Putamen (tissue), 1 donor: ENCODE measurements at places on chromosomes 3 and 15.
A peak's percentile ranks its signal among the peaks of the same experiment; 100 is the strongest.

DNA sequence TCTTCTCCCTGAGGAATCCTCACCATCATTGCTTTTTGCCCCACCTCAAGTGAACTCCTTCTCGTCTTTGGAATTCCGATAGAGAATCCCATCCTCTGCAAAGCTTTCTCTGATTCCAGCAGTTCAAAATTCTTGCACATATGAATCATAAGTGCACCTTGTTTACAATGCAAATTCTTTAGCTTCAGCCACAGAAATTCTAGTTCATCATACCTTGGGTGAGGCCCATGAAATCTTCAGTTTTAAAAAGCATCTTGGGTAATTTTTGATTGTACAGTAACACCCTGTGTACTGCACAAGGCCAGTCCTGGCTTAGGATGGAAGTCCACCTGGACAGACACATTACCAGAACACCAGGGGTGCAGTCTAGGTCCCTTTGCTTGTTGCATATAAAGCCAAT, 30.8 kb downstream of the MDFIC2 start:
- DNase-seq: no peak

- DNase-seq: no peak
Observed at GRCh38 chr15:70050970-70051369, 46.7 kb downstream of the TLE3 start.

- no peak for DNase-seq
Observed at GRCh38 chr15:28269097-28269496, 52.9 kb downstream of the HERC2 start.

DNA sequence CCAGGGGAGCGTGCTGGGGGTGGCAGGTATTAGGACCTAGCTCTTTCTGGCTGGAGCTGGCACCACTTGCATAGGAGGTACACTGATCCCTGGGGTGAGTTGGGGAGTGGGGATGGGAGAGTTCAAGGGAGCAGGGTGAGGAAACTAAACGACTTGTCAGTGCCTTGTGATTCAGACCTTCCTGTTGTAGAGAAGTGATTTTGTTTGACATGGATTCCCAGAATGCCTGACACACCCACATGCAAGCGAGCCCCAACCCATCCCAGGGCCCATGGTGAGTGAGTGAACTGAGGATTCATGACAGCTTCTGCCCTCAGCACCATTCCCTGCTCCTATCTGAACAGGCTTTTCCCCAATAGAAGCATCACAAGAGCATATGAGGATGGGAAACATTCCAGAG, 15.6 kb upstream of the UBE2Q2 start:
- DNase-seq: no peak

GRCh38 chr15:76972389-76973361, 22.3 kb upstream of the PSTPIP1 start:
- no peak for DNase-seq

DNA sequence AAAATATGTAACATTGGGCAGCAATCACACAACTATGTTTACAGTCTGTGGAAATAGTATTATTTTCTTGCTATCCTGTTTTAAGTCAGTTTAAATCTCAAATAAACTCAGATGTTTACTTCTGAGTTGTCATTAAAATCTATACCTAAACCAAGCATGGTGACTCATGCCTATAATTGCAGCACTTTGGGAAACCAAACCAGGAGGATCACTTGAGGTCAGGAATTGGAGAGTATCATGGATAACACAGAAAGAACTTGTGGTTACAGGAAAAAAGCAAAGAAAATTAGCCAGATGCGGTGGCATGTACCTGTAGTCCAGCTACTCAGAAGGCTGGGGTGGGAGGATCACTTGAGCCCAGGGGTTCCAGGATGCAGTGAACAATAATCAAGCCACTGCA, 631.6 kb upstream of the EPHA6 start:
- no peak for DNase-seq

GRCh38 chr3:155252021-155252420, 41.5 kb downstream of the STRIT1 start:
- DNase-seq: no peak

DNA sequence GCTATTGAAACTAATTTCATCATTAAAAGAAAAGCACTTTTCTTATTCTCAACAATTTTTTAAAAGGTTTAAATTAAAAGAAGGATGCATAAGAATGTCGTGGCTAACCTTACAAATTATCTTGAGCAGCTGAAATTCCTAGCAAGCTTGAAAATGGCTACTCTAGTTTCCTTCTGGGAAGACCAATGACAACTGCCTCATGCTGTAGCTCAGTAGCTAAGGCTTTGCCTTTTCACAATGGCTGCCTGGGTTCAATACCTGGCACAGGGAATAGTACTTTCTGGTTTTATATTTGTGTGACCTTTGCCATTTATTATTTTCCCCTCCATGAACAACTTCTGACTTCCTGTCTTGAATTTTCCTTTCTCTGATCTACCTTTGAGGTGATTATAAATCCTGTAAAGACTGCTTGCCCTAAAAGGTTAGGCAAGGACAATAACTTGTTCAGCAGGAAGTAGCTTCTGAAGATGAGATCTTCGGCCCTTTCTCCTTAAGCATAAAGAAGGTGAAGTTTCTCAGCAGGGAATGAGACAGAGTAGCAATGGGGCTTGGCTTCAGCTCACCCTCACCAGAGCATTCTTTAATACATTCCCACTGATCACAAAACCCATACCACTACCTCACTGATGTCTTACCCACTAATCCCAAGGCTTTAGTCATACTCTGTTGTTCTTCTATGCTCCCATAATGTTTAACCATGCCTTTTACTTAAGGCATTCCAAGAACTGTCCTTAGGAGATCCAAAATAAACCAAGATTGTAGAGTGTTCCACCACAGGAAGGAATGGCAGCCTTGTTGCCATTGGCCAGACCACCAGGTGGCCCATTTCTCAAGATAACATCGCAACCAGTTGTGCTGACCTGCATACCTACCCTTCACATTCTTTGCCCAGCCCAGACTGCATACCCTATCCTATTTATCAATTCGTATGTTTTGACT, 276.8 kb downstream of the ULK4 start:
- no peak for DNase-seq

DNA sequence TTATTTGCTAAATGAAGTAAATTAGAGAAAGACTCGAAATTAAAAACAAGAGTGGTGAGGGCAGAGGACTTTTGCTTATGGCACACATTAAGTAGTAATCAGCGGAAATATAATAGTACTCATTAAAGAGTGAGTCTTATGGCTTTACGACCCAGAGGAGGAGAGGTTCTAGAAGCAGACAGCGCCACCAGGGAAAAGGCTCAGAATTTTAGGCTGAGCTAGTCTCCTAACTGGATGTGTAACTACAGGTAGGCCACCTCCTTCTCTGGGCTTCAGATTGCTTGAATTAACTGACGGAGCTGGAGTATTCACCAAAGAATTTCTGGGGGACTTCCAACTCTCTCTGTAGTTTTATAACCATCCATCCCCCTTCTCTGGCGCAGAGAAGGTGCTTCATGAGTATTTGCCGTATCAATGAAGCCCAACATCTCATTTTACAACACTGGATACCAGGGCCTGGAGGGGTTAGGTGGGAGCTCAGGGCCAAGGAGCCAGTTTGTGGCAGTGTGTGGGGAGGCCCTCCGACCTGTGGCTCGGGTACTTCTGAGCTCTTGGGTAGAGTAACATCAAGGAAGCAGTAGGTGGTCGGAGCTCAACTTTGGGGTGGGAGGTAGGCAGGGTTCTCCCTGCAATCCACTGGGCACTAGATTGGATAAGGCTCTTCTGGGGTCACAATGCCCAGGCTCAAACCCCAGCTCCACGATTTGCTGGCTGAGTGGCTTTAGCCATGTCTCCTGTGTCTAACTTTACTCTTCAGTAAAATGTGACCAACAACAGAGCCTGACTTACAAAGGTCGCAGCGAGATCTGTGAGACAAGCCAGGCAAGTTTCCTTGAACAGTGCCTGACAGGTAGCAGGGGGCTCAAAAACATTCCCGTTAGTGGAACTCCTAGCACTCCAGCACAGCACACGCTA, 1.1 kb downstream of the CHCHD4 start:
- no peak for DNase-seq

GRCh38 chr3:38969317-38970235, 82.2 kb downstream of the SCN11A start:
- no peak for DNase-seq

GRCh38 chr3:11956781-11957180, 47.4 kb upstream of the SYN2 start:
- DNase-seq: no peak

DNA sequence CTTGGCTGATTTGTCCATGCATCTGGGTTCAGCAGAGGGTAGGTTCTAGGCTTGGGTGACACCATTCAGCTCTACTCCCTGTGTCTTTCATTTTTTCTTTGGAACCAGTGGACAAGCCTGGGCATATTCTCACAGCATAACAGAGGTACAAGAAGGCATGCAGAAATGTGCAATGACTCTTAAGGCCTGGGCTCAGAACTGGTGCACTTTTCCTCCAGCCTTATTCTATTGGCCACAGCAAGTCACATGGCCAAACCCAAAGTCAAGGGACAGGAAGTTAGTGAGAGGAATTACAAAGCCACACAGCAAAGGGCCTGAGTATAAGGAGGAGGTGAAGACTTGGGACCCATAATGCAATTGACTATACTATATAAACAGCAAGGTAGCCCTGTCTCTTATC, 200.9 kb upstream of the CTDSPL start:
- no peak for DNase-seq

GRCh38 chr15:50904211-50904610, 4.3 kb upstream of the AP4E1 start:
- DNase-seq: no peak

- DNase-seq: peak; percentile 35
Observed at GRCh38 chr15:90425726-90426346, 37.8 kb downstream of the IQGAP1 start.

DNA sequence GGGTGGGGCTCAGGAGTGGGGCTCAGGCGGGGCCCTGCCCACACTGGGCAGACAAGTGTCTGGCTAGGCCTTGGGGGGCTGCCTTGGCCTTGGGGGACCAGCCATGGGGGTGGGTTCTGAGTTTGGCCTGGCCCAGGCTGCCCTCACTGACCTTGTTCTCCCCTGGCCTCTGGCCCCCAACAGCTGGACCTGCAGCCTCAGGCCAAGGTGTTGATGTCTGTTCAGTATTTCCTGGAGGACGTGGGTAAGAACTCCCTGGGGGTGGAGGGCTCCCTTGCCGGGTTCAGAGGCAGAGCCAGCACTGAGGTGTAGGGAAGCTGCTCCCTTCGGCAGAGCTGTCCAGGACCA, 20.0 kb downstream of the PRKCD start:
- no peak for DNase-seq

- no peak for DNase-seq
Observed at GRCh38 chr3:170670504-170670903, 84.6 kb upstream of the SLC7A14 start.

DNA sequence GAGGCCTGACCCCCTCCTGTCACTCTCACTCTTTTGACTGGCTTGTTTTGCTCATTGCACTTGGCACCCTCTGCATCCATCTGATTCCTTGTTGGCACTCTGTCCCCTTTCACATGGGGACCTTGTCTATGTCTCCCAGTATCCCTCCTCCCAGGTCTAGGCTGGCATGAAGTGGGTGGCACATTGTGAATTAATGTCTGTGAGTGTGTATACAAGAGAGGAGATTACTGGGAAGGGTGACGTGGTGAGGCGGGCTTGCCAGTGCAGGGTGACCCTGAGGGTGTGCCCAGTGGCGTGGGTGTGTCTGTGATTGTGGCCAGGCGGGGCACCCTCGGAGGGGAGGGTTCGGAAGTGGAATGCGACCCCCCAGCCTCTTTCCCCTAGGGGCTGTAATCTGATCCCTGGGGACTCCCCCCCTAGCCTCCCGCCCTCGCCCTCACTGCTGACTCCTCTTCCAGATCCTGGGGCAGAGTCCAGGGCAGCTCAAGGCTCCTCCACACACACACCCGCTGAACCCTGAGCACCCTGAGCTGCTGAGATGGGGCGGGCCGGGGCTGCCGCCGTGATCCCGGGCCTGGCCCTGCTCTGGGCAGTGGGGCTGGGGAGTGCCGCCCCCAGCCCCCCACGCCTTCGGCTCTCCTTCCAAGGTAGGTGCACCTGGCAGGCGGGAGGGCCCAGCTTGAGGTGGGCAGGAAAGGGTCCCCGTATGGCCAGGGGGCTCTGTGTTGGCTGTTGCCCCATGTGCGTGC, at the start of gene SEMA3B:
TSS of gene SEMA3B (plus strand) at position 445 of the 749 bp plus-strand sequence. CDS start at position 539, 94 bp downstream.
- DNase-seq: peak; percentile 66

GRCh38 chr3:184820525-184820924, 8.6 kb downstream of the VPS8 start:
- DNase-seq: no peak

DNA sequence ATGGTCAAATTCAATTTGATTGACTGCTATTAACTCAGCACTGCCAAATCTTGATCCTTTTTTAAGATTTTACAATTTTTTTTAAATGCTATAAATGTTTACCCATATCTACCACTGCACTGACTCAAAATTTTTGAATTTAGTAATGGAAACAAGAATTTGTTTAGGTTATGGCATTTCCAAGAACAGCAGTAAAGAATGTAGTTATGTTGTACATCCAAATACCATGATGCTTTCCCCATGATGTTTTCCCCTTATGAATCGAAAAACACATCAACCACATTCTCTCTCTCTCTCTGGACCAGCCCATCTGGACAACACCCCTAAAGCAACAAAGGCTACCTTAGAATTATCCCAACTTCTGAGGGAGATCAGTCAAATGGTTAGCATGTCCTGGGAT, 14.2 kb downstream of the CHRM5 start:
- DNase-seq: no peak

DNA sequence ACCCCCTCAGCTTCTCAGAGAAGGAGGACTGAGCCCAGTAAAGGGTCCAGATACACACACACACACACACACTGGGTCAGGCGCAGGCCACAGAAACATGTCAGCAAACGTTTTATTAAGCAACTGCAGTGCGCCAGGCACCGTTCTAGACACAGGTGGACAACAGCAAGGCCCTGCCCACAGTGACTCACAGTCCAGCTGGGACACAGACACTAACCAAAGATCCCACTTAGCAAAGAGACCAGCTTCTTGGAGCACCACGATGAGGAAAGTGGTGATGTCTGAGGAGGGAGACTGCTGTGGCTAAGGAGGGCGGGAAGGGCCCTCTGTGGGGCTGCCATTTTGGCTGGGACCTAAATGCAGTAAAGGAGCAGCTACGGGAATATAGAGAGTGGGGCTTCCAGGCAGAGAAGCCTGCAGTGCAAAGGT, 2.8 kb upstream of the VILL start:
- DNase-seq: no peak

DNA sequence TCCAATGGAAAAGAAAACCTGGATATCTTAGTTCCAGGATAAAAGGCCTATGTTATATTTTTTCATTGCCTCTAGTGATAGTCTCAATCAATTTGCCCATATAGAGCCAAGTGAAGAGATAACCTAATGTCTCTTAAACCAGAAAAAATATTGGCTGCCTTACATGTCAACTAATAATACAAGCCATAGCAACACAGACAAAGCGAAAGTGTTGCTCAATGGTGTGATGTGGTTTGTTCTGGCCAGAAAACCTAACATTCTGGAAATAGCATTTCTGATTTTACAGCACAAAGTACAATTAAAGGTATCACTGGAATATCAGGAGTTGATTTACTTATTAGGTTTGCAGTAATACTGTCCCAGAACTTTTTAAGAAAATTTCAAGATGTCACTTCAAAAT, 101.5 kb downstream of the ATP8B4 start:
- DNase-seq: no peak

DNA sequence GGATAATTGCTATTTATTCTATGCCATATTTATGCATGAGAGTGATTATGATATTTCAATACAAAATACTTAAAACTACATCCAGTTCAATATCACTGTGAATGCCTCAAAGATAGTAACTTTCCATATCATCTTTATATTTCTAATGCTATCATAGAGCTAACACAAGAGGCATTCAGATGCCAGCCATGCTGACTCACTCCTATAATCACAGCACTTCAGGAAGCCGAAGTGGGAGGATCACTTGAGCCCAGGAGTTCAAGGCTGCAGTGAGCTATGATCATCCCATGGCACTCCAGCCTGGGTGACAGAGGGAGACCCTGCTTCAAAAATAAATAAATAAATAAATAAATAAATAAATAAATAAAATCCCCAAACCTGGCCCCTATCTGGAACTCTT, 498.7 kb downstream of the EPHA3 start:
- DNase-seq: no peak
